ENCODE measurements at places on chromosomes 1 and 21. TPM values are rescaled to one million over a fixed set of nuclear protein-coding genes. Genes with fewer than 3 reads are reported as not detected.

KCNJ6 gene
- not detected for total RNA-seq

NBPF4 gene
- not detected for total RNA-seq

- DNase-seq, result no peak
These were observed 6.1 kb upstream of the AIRE start for GRCh38 chr21:44279354-44280260.

GRCh38 chr1:19525607-19526545 is 40.5 kb upstream of the CAPZB start:
- no peak for DNase-seq

DNA sequence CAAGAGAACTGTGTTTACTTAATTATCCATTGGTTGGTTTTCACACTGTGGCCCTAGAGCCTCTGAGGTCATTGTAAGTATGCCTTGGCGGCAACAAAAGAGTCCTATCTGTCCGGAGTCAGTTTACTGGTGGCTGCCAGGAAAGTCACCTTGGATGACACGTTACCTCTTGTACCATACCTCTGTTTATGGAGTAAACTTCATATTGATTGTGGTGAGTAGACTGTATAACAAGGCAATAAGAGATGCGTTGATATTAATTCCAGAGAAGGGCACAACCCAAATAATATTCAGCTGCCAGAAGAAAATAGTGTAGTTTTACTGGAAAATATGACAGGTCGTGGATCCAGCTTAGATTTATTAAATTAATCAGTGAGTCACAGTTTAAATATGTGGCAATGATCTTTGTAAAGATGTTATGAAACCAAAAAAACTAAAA is 20.4 kb upstream of the KIF14 start:
- DNase-seq, result no peak

DNA sequence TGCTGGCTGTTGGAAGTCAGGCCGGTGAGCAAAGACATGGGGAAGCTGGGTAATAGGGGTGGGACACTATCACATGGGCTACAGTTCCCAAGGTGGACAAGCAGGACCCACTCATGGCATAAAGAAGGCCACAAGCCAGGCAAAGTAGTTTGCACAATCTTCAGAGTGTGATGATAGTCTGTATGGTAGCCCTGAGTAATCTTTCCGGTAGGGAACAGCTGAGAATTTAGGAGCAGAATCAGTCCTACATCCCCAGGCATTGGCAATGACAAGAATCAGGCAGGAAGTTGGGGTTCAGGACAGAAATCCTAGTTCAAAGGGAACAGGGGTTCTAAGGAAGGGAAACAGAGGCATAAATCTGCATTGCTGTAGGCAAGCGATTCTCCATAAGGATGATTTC is 23.9 kb upstream of the SPATA6 start:
- no peak for DNase-seq
